Skeletal muscle tissue (tissue), 5 donors: ENCODE measurements at places on chromosomes 12 and 14. TPM values are rescaled to one million over a fixed set of nuclear protein-coding genes. Genes with fewer than 3 reads are reported as not detected.

Gene TMPRSS12
- total RNA-seq: not detected

Gene PRB4
- not detected for total RNA-seq

Gene TMEM30B
- 1.6 TPM for total RNA-seq

Gene JAG2
- 33.9 TPM for total RNA-seq

Gene FBXL14
- total RNA-seq: 5.2 TPM

Gene LRR1
- 8.4 TPM for total RNA-seq

Gene KNTC1
- 18.8 TPM for total RNA-seq

Gene CLEC2A
- not detected for total RNA-seq

Gene TRHDE
- 6.8 TPM for total RNA-seq

Gene RDH12
- 0.52 TPM for total RNA-seq

Gene MEG3
- 587 TPM for total RNA-seq

Gene SMIM41
- not detected for total RNA-seq

Gene BCL2L2
- total RNA-seq: 11.0 TPM

Gene AQP2
- total RNA-seq: not detected

Gene BHLHE41
- 1.0 TPM for total RNA-seq

Gene KLRK1
- 0.52 TPM for total RNA-seq

Gene TAMALIN
- total RNA-seq: 9.4 TPM

Gene KLRB1
- 0.52 TPM for total RNA-seq

Gene HNRNPA1
- 467 TPM for total RNA-seq

Gene PAPLN
- total RNA-seq: 1.6 TPM

Gene LGR5
- total RNA-seq: 4.7 TPM

Gene DDN
- 18.8 TPM for total RNA-seq

Gene BCAT1
- total RNA-seq: 33.4 TPM

Gene PUS7L
- 10.4 TPM for total RNA-seq

Gene STAC3
- 166 TPM for total RNA-seq

Gene TEAD4
- total RNA-seq: 30.3 TPM

Gene AKT1
- 151 TPM for total RNA-seq

Gene MUCL1
- total RNA-seq: not detected

Gene DACT1
- 32.4 TPM for total RNA-seq

Gene GRIN2B
- under 0.01 TPM for total RNA-seq

Gene ALX1
- total RNA-seq: 0.52 TPM

Gene RPL10L
- total RNA-seq: not detected

Gene WSCD2
- total RNA-seq: 5.7 TPM

Gene SAMD15
- total RNA-seq: not detected

Gene BCL2L14
- under 0.01 TPM for total RNA-seq

Gene SIX6
- not detected for total RNA-seq

Gene CLEC2B
- 2.6 TPM for total RNA-seq

Gene RTN1
- total RNA-seq: 2.6 TPM

Gene UBE3B
- total RNA-seq: 21.4 TPM
